Naive thymus-derived CD8-positive, alpha-beta T cell (primary cell): ENCODE measurements at places on chromosomes 1 and 21.

DNA sequence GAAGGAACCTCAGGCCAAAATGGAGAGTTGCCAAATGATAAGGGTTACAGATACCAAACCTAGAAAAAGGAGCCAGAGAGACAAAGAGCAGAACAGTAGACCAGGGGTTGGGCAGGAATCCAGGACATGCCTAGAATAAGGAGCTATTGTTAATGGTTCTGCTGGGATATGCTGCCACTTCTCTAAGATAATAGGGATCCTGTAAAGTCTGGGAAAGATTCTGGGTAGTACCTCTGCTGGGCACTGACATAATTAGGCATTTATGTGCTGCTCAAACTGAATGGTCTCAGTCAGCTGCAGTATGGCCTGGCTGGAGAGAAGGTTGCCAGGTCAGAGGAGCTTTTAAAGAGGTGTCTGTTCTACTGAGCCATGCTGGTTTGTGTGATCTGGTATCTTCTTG, 19.9 kb upstream of the NRIP1 start:
- no peak for DNase-seq

DNA sequence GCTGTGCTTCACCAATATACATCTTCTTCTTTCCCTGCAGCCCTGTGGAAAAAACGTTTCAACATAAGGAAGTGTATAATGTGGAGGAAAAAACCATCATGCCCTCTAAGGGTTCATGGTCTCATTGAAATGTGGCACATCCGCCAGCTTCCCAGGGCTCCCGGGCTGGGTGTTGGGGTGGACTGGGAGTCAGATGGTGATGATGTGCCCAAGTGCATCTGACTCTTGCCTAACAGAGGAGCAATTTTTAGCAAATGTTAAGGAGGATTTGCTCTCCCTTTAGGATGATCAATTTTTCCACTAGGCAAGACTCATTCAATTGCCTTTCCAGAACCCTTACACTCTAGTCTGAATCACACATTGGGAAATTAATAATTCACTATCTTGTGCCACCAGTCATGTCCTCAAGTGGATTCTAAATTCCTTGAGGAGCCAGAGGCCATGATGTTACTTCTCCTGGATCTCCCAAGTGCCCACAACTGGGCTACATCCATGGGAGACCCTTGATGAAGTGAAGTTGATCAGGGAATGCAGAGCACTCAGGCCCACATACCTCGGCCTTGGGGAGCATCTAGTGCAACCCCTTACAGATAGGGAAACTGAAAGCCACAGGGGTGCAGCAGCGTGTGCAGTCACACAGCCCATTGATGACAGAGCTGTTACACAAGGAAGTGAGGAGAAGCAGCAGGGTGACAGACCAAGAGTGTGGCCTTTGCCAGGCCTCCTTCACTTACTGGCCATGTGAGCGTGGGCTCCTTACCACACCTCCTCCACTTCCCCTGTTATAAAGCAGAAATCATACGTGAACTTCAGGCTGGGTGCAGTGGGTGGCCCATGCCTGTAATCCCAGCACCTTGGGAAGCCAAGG, 100.0 kb upstream of the SLC44A3 start:
- no peak for DNase-seq

DNA sequence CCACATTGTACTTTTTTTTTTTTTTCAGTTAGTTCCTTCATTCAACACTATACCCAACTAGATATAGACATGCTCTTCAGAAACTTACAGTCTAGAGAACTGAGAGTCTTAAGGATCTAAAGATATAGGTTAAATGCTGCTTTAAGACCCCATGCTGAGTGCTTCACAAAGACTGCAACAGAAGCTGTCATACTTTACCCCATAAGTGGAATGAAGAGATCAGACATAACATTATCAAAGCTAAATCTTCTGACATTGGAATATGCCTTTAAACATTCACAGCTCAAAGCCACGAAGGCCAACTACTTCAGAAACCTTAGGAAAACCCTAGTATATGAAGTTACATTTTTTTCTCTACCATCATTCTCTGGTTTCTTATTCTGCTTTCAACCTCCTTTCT, 666.4 kb downstream of the KCNT2 start:
- DNase-seq, result no peak

DNA sequence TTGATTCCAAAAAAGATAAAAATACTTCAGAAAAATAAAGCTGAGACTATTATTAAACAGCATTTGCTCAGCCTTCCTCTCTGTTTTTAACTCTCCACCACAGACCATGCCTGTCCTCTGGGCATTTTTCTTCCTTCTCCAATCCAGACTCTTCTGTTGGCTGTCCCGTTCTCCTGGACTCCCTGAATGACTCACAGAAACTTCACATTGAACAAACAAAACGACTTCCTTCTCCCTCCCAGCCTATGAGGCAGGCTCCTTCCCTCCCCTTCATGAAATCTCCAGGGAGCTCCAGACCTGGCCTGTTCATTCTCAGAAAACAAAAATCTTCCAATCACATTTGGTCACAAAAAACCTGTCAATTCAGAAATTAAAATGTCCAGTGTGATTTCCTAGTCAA, 421.3 kb downstream of the NPHP4 start:
- DNase-seq, result no peak
